ENCODE measurements at places on chromosomes 16 and 17.

GRCh38 chr16:47045023-47045422, 71.5 kb upstream of the DNAJA2 start:
- DNase-seq, result no peak

DNA sequence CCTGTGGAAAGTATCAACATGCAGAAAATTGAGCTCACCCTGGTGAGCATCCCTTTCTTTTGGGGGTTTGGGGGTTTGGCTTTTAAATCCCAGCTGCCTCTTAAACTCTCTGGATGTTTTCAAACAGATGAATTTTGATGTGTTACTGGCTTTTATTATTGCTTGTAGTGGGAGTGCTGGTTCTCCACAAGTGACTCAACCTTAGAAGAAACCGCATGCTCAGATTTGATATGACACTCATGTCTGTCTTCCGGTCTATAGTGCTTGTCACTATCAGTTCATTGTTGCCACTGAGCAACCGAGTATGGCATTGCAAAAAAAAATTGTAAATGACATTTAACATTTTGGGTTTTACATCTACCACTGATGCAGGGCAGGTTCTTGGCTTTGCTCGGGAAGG, 104.5 kb downstream of the HS3ST4 start:
- no peak for DNase-seq

- DNase-seq, result no peak
Measured at GRCh38 chr17:1727258-1727789, 2.8 kb downstream of the WDR81 start.

GRCh38 chr16:69037373-69038160, 67.9 kb upstream of the HAS3 start:
- DNase-seq, result no peak

GRCh38 chr17:47852113-47852949, 1.4 kb upstream of the SP6 start:
- DNase-seq, result no peak

GRCh38 chr16:66495440-66495839, 54.5 kb downstream of the TK2 start:
- DNase-seq, result no peak

- DNase-seq, result no peak
Measured at GRCh38 chr16:5415123-5415522, 317.5 kb upstream of the EEF2KMT start.

DNA sequence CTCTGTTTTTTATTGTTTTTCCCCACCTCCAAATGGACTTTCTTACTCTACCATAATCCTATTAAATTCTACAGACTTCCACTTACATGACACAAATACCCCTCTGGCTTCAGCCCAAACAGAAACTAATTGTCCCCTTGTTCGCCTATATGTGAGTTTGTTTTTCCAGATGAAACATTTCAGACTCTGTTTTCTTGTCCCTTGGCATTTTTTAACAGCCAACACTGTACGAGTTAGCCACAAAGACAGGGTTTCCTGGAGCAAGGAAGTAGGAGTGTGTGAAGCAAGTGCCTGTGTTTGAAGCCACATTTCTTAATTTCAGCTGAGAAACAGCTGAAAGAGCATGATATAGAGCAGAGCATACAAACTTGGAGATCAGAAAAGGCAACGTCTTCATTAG, 382.2 kb upstream of the CDH5 start:
- DNase-seq, result no peak

DNA sequence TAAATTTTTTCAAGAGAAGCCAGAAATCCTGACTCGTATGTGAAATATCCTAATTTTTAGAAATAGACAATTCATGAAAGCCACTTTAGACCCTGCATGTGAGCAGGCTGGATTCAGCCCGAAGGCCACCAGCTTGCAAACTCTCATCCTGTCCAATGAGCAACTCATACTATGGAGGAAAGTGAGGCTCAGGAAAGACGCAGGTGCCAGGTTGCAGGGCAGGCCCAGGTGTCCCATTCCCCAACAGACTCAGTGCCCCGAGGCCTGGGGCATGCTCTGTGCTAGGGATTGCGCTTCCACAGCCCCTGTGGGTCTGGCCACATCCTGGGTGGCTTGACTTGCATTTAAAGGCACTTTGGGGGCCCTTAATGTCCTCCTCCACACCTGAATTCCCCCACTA, 16.7 kb upstream of the RASD1 start:
- DNase-seq, result no peak

DNA sequence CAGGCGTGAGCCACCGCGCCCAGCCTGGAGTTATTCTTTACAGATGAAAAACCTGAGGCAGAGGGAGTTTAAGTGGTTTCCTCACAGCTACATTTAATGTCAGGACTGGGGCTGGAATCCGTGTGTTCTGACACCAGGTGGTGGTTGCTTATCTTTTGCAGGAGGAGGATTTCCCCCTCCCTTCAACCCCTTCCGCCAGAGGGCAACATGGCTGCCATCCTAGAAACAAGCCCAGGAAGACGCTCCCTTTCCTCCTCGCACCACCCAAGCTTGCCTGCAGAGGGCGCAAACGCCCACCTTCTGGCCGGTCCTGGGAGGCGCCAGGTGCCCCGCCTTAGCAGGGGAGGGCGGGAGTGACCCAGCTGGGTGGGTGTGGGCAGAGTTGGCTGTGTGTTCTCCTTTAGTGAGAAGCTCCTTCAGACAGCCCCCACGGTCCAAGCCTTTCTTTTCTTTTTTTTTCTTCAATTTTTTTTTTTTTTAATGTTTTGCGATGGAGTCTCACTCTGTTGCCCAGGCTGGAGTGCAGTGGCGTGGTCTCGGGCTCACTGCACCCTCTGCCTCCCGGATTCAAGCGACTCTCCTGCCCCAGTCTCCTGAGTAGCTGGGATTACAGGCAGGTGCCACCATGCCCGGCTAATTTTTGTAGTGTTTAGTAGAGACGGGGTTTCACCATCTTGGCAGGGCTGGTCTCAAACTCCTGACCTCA, 9.9 kb upstream of the RAP1GAP2 start:
- peak; percentile 55 for DNase-seq

DNA sequence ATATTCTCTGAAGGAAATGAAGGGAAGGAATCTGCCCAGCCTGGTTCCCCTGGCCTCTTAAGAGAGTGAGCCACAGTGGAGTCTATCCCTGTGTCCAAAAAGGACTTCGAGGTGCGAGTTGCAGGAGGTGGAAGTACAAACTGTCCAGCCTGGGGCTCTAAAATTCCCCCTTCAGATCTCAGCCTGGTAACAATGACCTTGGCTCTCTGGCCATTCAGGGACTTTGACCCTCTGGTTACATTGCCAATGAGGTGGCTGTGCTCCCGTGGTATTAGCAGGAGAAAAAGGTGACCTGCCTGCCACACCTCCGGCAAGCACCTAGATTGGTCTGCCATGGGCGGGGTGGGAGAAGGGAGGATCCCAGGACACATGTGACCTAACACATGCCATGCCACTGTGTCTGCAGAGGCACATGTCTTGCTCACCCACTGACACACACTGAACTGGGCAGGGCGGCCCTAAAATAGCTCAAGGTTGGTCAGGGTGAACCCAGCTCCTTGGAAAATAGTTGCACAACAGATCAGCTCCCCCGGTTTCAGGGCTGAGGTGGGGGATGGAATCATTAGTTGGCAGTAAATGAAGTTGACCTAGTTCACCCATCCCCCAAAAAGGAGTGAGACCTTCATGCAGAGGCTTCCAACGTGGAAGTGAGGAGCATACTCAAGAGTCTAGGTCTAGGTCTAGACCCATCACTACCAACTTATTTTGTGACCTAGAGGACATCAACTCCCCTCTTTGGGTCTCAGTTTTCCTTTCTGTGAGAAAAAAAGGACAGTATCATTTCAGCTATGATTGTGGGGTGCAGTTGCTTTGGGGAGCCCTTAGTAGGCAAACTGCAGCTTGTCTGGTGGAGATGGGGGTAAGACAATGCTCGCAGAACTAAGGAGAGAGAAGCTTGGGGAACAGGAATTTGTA, 2.2 kb downstream of the NR1D1 start:
- DNase-seq, result no peak

Measured in GM04504 (cell line).